ENCODE measurements at places on chromosomes 3 and 15. TPM values are rescaled to one million over a fixed set of nuclear protein-coding genes. Genes with fewer than 3 reads are reported as not detected.

The ERICH6 gene
- total RNA-seq, result not detected

The SACM1L gene
- total RNA-seq, result 57.3 TPM

DNA sequence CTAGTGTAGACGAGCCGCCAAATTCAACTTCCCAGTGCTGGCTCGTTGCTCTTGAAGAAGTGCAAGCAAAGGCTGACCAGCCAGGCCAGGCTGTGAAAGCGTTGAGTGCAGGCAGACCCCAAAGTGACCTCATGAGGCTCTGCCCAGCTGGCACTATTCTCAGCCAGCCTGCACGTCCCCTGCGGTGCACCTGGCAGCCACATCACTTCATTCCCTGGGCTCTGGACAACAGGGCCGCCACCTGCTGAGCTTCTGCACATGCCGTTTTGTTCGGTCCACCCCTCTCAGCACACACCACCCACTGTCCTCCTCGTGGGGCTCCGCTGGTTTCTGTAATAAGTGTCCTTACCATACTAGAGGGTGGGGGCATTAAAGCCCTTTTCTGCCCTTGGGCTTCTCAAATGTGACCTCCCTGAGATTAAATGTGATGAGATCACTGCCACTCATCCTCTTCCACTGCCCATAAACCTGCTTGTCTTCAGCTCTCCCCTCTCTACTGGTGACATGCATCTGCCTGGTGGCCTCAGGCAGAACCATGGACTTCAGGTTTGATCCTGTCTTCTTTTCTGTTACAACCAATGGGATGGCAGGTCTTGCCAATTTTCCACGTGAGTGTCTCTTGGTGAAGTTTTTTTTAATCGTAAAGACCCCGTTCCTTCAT lies 6.1 kb downstream of the RASGRF1 start:
- no peak for DNase-seq

The CTXN2 gene
- total RNA-seq, result not detected

- DNase-seq, result no peak
These were observed 509.5 kb downstream of the NTRK3 start for GRCh38 chr15:87747087-87747486.

The NTRK3 gene
- 87.3 TPM for total RNA-seq

GRCh38 chr3:1903111-1903510 lies 195.6 kb upstream of the CNTN4 start:
- no peak for DNase-seq

- DNase-seq, result no peak
These were observed 231.2 kb downstream of the IL5RA start for GRCh38 chr3:2879023-2879422.

- DNase-seq, result no peak
These were observed 60.4 kb upstream of the SLITRK3 start for GRCh38 chr3:165256554-165257065.

The GOLGA8S gene
- 0.42 TPM for total RNA-seq

The IL12A gene
- total RNA-seq, result not detected

The C3orf70 gene
- 22.7 TPM for total RNA-seq

DNA sequence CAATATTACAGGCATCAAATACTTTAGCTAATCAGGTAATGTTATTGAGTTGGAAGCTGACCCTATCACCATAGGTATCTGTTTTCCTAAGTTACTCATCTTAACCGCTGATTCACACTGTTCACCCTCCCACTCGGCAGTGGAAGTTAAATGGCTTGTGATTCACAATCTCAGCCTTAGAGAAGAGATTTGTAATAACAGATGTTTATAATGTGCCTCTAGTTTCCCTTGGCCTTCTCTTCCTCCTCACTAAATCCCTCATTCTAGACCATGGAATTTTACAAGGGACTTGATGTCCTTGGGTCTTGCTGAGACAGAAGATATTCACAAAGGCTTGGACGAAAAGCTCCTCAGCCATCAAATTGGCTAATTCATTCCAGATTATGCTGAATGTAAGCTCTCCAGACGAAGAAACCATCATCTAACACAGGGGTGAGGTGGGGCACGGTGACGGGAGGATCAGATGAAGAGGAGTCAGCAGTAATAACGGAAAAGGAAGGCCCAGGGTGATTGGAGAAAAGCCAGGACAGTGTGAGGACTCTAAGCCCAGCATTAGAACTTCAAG lies 931.7 kb downstream of the MCTP2 start:
- no peak for DNase-seq

DNA sequence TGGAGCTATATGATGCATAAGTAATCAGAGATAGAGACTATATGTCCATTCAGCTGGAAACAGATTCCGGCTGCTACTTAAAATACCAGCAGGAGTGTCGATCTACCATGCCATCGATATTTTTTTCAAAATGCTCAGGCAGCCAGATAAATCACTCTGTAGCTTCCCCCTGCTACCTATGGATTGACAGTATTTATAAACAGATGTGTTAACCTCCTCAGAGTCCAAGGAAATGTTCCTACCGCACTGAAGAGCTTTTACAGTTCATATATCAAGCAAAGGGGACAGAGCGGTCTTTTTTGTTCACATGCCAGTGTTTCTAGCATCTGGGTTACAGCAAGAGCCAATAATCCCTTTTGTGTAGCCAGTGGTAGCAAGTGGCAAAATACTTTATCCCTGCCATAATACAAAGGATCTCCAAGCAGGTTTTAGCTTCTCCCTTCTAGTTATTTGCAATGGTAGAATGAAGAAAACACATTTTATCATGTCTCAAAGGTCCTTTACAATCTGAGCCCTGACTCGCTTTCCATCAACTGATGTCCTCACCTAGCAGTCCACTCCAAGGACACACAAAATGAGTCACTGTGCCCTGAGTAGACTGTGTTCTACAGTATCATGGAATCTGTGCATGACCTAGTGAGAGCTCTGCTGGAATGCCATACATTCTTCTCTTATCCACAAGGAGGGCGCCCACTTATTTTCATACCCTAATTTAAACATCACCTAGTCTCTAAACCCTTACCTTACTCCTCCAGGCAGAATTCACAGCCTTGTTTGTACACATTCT lies 507.0 kb downstream of the TBL1XR1 start:
- no peak for DNase-seq

DNA sequence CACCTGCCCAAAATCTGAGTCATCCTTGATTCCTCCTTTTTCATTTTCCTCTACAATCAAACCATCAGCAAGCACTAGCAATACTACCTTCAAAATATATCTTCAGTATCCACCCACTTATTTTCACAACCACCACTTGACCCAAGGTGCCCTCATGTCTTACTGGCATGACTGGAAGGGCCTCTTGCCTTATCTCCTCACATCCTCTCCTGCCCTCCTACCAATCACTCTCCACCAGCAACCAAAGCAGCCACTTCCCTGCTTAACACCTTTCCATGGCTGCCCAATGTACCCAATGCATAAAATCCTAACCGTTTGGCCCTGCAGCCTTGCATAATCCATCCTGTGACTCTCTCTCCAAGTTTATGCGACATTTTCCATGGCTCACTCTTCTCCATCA lies 76.0 kb downstream of the MTHFS start:
- DNase-seq, result no peak

GRCh38 chr3:45964139-45964538 lies 20.9 kb downstream of the CXCR6 start:
- no peak for DNase-seq

The IL5RA gene
- 1.8 TPM for total RNA-seq

- DNase-seq, result no peak
These were observed 165.3 kb downstream of the CHSY1 start for GRCh38 chr15:101086394-101087171.

DNA sequence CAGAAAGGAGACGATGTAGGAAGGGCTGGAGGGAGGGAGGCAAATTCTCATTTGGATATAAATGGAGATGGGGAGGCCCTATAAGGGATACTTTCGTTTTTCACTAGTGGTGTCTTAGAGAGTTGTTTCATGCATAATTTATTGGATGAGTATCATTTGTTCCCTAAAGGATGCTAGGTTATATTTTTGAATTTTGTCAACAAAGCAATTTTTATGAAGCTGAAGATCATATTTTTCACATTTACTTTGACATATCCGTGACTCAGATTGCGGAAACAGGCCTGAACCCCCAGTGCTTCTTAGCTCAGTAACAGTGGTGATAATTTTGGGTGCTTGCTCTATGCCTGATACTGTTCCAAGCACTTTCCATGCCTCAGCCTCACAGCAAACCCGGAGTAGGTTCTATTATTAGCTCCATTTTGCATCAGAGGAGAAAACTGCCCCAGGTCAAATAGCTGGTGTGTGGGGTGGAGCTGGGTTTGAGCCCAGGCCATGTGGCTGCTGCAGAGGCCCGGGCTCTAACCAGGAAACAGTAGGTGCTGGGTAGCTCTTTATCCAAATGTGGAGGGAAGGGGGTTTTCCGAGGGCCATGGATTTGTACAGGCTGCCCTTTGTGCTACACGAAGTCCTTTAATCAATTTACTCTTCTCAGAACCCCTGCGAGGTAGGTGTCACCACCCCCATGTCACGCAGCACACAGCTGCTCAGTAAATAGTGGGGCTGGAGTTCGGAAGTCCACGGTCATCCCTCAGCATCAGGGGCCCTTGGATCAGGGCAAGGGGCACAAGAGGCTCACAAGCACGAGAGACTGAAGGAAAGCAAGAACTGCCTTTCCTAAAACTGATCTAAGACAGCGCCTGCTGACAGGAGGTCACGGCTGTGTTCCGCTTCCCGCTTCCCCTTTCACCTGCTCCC lies 99.1 kb downstream of the SLC49A4 start:
- DNase-seq, result no peak

DNA sequence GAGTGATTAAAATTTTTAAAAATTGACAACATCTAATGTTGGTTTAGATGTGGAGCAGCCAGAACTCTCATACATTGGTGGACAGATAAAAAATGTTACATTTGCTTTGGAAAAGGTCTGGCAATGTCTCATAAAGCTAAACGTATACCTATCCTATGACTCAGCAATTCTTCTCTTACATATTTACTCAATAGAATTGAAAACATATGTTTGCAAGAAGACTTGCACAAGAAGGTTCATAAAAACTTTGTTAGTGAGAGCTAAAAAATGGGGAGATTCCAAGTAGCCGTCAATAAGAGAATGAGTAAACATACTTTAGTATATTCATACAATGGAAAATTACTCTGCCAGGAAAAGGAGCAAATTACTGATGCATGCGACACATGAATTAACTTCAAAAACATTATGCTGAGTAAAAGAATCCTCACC lies 30.0 kb downstream of the MASP1 start:
- no peak for DNase-seq

DNA sequence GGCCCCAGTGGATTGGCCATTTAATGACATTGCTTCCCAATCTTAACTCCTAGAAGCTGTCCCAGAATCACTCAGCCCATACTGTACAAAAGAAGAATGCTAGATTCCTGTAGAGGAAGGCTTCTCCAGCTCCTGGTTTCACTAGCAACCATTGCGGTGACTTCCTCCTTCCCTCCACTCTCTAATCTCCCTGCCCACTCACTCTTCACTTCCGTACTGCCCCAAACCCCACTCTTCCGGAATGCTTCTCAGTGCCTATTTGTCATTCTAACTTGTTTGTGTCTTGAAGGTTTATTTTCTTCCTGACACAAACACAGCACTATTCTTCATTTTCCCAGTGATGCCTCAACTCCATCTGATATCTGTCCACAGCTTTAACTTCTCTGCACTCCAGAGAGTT lies 97.1 kb upstream of the SPATA16 start:
- no peak for DNase-seq

GRCh38 chr3:136070953-136071949 lies 105.7 kb downstream of the PPP2R3A start:
- no peak for DNase-seq

The IQCH gene
- 0.14 TPM for total RNA-seq

GRCh38 chr3:172096881-172097420 lies 57.6 kb downstream of the FNDC3B start:
- DNase-seq, result no peak

DNA sequence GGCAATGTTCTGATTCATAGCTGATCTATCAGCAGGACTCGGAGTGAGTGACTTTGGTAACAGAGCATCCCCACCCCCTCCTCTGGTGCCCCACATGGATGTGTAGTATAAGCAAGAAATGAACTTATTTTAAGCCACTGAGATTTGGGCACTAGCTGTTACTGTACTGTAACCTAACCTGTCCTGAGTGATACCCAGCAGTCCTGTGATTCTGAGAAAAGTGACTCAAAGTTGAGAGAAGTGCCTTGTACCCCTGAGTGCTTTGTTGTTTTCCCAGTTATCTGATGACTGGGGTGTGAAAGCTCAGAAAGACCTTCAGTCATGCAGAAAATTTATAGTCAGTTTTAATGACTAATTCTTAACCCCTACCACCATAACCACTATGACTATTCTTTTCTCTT lies 439.9 kb upstream of the RBMS3 start:
- no peak for DNase-seq

The ZNF385D gene
- 15.8 TPM for total RNA-seq

GRCh38 chr3:37221407-37221806 lies 47.0 kb upstream of the LRRFIP2 start:
- DNase-seq, result no peak

- DNase-seq, result no peak
These were observed 301.8 kb upstream of the PROK2 start for GRCh38 chr3:72086743-72087087.

DNA sequence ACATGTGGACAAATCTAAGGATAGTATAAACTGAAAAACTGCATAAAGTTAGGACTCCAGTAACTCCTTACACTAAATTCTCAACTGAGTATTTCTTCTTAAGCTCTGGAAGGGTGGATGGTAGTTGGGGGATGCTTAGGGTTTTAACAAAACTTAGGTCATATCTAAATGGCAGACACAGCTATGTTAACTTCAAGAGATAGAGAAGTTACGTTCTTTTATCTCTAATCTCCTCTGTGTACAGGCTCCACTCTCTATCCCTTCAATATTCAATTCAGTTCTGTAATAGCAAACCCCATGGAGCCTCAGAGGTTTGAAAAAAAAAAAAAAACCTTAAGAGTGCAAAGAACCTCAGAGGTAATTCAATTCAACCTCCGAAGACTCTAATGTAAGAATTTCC lies 3.1 kb downstream of the CMTM6 start:
- DNase-seq, result no peak

- DNase-seq, result no peak
These were observed 164.1 kb upstream of the CCDC54 start for GRCh38 chr3:107213044-107213669.

GRCh38 chr3:58383476-58383875 lies 50.2 kb downstream of the PDHB start:
- DNase-seq, result no peak

The PLCH1 gene
- 0.28 TPM for total RNA-seq

GRCh38 chr15:63233667-63234423 lies 43.6 kb upstream of the APH1B start:
- no peak for DNase-seq
